ENCODE measurements at places on chromosomes 3 and 15.

DNA sequence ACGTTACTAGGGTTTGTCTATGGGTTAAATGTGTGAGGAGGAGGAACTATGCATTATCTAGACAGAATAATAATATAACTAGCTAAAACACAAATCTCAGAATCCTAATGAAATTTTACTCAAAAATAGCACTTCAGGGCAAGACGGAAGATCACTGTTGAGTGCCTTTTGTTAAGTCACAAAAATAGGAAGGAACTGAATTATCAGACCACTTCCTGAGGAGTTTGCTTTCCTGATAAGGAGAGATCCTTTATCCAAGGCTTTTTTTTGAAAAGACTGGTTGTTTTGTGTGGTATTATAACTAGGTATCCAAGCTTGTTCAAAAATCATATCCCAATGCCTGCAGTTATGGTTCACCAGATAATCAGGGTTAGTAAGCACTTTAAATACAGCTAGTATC, 34.6 kb downstream of the NR2E3 start:
- DNase-seq: no peak

DNA sequence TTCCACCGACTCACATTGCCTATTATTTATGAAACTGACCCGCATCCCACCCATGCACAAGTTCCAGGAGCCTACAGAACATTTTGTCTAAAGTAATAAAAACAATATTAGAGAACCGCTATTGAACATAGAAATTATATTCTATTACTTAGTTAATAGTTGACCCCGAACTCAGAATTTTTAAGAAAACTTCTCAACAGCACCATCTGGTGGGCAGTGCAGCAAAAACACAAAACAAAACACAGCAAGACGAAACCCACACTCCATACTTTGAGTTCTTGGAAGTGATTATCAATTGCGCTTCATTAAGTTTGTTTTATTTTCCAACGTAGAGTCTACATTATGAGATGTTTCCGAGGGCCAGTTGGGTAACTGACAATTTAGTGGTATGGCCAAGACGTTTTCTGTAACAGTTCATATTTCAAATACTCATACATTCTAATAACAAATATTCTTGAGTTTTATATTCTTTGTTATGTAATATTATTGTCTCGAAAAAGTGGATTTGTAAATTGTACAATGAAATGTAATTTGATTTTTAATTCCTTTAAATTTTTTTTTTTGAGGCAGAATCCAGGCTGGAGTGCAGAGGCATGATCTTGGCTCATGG, 24.0 kb upstream of the C3orf70 start:
- DNase-seq: peak; percentile 27

- DNase-seq: no peak
These were observed 15.3 kb downstream of the FOXP1 start for GRCh38 chr3:71568207-71568606.

- DNase-seq: no peak
These were observed 68.3 kb upstream of the PIK3R4 start for GRCh38 chr3:130814691-130815472.

GRCh38 chr3:187434524-187434923, 66.3 kb downstream of the RTP4 start:
- DNase-seq: no peak
